Fibroblast of skin of right quadriceps (primary cell): ENCODE measurements at places on chromosomes 16 and 17.

DNA sequence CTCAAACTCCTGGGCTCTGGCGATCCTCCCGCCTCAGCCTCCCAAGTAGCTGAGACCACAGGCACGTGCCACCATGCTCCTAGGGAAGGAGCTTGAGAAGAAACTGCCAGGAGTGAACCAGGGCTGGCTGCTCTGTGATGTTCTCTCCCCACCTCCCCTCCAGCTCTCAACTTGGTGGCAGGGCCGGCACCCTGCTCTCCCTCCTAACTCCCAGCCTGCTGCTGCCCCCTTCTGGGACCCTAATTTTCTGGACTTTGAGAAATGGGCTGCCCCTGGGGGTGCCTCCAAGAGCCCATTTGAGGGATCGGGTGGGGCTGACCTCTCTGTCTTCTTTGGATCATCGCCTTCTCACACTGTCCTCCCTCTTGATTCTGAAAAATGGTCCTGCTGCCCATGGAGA, 14.9 kb upstream of the STAT3 start:
- DNase-seq = no peak

- no peak for DNase-seq
Measured at GRCh38 chr16:7583396-7583795, 250.8 kb downstream of the RBFOX1 start.

DNA sequence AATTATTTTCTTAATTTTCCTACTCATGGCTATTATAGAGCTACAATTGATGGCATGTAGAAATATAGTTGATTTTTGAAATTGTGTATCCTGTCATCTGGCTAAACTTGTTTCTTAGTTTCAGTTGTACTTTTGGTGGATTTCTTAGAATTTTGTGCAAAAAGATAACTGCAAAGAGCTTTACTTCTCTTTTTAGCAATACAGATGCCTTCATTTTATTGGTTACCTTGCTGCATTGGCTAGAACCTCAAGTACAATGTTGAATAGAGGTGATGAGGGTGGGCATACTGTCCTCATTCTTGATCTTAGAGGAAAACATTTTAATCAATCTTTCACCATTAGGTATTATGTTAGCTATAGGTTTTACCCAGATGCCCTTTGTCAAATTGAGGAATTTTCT, 67.9 kb downstream of the METRNL start:
- DNase-seq = no peak

DNA sequence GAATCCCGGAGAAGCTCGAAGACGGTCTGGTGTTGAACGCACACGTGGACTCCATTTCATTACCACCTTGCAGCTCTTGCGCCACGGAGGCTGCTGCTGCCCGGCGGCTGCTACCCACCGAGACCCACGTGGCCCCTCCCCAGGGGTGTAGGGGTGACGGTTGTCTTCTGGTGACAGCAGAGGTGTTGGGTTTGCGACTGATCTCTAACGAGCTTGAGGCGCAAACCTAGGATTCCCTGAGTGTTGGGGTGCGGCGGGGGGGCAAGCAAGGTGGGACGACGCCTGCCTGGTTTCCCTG, 1.7 kb upstream of the CBX4 start:
- DNase-seq = no peak

- no peak for DNase-seq
Measured at GRCh38 chr17:68941761-68942160, 13.4 kb downstream of the ABCA8 start.

DNA sequence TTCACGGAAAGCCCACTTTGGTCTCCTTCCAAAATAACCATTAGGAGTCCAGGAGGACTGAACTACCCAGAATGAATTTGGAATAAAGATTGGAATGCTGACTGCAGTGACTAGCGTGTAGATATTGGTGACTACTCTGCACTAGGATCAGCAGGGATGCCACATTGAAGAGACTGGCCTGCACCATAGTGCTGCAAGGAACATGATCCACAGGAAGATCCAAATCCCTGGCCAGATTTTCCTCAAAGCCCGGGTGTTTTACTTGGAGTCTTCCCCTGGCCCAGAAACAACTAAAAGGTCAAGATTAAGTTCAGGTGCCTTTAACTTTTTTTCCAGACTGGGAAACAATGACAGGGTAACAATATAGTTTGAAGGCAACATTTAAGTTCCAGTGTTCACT, 870.4 kb downstream of the CDH8 start:
- no peak for DNase-seq

DNA sequence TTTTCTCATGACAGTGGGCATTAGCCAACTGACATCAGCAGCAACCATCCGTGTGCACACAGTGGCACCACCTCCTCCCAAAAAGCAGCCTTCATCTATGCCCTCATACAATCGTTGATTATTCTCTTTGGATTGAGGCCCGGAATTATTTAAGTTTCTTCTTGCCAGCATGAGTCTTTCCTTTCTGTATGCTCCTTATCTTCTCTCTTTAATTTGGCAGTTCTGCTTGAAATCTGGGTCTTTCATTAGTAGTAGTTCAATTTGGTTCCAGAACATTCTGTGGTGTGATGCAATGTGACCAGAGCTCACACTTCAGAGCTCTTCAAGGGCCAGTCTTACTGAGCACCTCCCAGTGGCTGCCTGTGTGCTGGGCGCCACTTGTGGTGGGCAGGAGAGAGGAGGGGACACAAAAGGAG, 52.2 kb upstream of the STH start:
- DNase-seq = no peak

DNA sequence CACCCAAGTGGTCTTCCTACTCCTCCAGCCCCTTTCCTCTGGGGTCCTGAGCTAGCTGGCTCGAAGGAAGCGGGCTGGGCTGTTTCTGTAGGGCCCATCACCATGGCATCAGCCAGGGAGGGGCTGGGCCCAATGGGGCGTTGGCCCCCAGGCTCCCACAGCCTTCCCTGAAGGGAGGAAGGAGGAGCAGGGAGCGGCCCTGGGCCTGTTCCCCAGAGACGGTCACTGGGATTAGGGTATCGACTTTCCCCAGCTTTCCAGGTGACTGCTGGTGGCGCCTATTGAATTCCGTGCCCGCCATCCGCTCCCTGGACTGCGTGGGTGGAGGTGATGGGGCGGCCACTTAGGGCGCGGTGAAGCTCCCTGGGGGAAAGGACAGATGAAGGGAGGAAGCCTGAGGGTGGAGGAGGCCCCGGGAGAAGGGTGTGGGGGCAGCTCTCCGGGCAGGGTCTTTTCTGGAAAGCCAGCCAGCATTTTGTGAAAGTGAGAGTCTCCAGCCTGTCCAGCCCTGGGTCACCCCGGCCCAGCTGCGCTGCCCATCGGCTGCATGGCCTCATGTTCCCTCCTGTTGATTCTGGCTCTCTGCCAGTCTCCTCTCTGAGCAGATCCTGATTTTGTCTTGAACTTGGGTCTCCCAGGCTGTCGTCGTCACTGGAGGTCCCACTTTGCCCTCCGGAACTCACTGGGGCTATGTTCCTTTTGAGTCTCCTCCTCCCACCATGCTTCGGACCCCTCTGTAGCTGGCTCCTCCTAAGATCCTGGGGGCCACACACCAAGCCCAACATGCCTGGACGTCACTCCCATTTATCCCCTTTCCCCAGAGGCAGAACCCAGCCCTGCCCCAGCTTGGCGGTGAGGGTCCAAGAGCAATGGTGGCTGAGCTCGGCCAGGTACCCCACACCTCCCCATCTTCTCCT, 9.8 kb downstream of the NHERF1 start:
- DNase-seq = no peak

DNA sequence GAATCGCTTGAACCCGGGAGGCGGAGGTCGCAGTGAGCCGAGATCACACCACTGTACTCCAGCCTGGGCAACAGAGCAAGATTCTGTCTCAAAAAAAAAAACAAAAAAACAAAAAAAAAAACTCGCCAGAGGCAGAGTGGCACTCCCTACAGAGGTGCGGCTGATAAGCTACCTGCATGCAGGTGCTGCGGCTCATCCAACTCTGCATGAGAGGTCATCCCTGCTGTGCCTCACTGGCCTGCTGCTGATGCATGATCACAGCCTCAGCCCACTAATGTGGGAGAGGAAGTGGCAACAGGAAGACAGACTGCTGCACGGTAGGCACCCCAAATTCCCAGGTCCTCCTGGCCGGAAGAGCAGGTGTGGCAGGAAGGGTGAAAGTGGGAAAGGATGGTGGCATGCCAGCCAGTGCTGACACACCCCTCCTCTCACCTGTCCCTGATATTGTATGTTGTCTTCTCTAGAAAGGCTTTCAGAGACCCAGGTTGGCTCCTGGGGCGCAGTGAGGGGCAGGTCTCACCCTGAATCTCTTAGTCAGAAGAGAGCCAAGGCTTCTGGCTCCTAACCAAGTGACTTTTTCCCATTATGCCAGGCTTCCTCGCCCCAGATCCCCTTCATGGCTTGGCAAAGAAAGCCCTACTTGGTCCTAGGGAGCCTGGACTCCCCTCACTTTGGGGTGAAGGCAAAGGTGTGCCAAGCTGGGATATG, 11.8 kb downstream of the NXPH3 start:
- DNase-seq = no peak

DNA sequence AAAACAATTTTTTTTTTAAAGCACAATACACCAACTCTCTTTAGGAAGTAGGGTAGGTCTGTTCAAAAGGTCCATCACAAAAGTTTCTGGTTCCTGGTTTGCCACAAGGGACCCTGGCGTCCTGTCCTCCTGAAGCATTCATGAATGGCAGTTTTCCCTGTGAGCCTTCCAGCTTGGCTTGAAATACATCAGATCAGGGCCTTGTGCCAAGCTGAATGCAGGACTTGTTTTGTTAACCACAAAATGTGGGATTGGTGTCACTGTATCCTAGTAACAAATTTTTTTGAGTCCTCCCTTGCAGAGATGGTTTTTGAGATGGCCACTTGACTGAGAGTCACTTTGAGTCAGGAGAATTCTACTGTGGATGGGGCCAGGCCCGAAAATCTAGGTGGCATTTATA, 3.9 kb downstream of the GNAO1 start:
- no peak for DNase-seq

GRCh38 chr17:62802561-62803205, 5.4 kb downstream of the MARCHF10 start:
- no peak for DNase-seq

- DNase-seq = no peak
Measured at GRCh38 chr17:38428643-38429371, 543 bp downstream of the ARHGAP23 start.

DNA sequence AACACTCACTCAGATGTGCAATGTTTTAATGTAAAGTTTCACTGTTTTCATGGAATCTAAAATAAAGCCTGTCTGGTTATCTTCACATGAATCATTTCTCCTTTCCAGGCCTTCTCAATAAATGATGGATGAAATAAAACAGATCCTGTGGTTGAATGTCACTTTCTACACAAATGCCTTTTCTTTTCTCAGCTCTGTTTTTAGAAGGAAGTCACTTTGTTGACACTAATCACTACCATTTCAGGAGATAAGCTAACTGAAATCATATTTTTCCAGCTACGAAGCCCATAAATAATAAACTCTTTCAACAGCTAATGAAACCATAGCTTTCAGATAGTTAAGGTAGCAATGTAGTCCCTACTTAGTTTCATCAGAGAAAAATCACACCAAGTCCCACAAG, 17.9 kb downstream of the NME2 start:
- no peak for DNase-seq

DNA sequence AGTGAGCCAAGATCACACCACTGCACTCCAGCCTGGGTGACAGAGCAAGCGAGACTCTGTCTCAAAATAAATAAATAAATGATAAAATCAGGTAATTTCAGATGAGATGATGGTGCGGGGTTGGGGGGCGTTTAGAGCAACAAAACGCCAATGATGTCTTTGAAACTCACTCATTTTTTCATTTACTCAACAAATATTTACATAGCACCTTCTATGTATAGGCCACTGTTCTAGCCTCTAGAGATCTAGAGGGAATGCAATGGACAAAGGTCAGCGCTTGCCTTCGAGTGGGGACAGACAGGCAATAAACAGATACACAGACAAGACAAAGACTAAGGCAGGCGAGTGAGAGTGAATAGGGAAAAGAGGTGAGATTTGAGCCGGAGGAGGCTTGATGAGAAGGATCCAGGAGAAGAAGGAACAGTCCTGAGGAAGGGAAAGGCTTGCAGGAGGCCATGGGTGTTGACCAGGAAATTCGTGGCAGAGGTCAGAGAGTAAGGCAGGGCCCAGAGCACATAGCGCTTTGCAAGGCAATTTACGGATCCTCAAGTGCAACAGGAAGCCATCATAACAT, 14.1 kb downstream of the ALDH3A1 start:
- DNase-seq = no peak

DNA sequence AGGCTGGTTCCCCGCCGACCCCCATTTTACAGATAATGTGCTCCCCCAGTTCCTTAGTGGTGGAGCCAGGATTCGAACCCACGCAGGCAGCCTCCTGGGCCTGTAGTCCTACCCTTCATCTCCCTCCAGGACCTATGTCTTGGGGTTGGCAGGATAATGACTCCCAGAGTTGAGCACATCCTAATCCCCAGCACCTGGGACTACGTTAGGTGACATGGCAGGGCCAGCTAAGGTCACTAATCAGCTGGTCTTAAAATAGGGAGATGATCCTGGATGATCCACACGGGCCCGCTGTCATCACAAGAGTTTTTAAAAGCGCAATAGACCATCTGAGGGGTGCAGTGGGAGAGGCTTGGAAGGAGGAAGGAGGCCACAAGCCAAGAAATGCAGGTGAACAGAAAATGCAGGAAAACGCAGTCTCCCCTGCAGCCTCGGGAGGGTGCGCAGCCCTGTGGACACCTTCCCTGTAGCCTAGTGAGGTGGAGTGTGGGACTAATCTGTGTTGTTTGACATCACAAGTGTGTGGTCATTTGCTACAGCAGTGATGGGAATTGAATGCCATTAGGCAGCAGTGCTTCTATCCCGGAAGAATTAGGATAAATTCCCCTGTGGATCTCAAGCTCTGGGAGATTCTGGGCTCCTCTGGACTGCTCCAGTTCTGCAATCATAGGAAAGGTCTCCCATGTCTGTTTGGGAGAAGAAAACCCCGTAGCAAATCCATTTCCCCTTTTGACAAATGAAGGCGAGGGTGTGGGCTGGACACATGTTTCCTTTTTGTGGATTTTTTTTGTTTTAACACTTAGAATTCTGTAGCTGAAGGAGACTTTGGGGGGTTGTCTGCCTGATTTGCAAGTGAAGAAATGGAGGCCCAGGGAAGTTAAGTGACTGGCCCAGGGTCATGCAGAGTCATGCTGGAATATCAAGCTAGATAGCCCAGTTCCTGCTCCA, 297.7 kb downstream of the SEC14L1 start:
- DNase-seq = no peak

DNA sequence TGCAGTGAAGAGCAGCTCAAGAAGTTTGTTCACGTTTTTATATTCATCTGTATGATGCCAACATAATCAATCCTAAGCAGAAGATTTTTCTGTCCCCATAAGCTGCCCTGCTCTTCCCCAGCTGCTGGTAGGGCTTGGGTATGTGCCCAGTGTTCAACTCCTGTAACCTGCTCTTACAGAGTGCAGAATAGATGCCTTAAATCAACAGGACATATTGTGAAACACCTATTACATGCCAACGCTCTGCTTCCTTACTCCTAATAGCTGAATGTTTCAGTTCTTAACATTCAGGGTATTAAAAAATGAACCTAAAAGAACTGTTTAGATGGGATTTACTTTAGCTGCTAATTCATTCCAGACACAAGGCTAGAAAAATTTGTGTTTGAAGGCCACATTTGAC, 190.9 kb downstream of the HS3ST3A1 start:
- DNase-seq = peak; percentile 37

- no peak for DNase-seq
Measured at GRCh38 chr16:77748421-77749005, 26.2 kb downstream of the NUDT7 start.
